Astrocyte (in vitro differentiated cells and primary cell): ENCODE measurements at places on chromosomes 2 and 18.

- DNase-seq = peak; percentile 80
These were observed 113.9 kb upstream of the LTBP1 start for GRCh38 chr2:32832821-32833220.

GRCh38 chr2:134144651-134145050 lies 109.2 kb upstream of the MGAT5 start:
- peak; percentile 25 for DNase-seq

DNA sequence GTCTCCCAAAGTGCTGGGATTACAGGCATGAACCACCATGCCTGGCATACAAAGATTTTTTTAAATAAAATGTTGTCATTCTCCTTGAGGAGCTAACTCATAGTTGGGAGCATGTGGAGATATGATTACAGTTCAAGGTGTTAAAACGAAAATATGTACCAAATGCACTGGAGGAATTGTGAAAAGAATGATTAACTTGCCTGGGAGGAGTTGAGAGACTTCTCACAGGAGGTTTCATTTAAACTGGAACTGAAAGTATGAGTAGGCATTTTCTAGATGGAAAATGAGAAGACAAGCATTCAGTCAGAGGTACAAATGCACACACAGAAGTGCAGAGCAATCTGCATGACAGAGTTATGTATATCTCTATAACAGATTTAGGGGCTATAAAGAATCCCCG lies 126.6 kb upstream of the PDE1A start:
- DNase-seq = no peak

DNA sequence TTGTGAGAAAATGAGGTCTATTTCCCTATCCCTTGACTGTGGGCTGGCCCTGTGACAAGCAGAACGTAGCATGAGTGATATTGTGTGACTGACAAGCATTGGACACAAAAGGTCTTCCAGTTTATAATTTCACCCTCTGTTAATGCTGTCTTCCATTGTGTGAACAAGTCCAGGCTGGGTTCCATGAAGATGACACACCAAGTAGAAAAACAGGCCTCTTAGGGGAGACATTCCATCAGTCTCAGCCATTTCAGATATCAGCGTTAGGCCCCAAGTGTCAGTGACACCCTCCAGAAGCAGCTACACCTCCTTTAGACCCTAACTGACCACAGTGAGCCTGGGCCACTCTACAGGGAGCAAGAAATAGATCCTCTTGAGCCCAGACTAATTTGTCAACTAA lies 511.3 kb downstream of the FBXO15 start:
- DNase-seq = peak; percentile 32
